ENCODE measurements at places on chromosomes 11 and 22.

GRCh38 chr22:20567371-20567847 lies 60.0 kb downstream of the MED15 start:
- DNase-seq: peak; percentile 90

GRCh38 chr22:42493393-42493792 lies 26.2 kb downstream of the RRP7A start:
- DNase-seq: no peak

GRCh38 chr11:92627615-92628256 lies 341.7 kb upstream of the MTNR1B start:
- peak; percentile 60 for DNase-seq

DNA sequence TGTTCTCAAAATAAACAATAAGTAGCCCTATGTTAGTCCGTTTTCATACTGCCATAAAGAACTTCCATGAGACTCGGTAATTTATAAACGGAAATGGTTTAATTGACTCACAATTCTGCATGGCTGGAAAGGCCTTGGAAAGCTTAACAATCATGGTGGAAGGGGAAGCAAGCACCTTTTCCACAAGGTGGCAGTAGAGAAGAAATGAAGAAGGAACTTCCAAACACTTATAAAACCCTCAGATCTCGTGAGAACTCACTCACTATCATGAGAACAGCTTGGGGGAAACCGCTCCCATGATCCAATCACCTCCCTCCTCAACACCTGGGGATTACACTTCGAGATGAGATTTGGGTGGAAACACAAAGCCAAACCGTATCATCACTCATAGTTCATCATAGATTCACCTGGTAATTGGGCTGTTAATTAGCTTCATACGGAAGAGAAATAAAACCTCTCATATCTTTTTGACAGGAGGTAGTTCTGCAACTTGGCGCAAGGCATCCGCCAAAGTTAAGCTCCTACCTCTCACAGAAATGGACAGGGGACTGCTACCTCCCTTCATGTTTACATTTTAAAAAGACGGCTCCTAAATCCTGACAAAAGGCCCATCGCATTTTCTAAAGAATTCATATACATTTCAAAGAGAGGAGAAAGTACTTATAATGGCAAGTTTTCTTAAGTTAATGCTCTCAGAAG lies 49.0 kb downstream of the MUC15 start:
- DNase-seq: peak; percentile 16

GRCh38 chr22:26552466-26552865 lies 37.5 kb downstream of the TPST2 start:
- peak; percentile 60 for DNase-seq

DNA sequence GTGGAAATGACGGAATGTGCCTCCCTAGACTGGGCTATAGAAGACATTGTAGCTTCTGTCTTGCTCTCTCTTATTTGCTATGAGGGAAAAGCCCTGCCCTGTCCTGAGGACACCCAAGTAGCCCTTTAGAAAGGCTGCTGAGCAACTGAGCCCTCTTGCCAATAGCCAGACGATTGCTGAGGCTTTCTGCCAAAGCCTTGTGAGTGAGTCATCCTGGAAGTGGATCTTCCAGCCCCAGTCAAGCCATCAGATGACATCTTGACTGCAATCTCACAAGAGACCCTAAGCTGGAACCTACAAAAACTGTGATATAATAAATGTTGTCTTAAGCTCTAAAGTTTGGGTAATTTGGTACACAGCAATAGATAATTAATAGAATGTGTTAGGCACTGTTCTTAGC lies 3.9 kb upstream of the TRAF6 start:
- peak; percentile 22 for DNase-seq

DNA sequence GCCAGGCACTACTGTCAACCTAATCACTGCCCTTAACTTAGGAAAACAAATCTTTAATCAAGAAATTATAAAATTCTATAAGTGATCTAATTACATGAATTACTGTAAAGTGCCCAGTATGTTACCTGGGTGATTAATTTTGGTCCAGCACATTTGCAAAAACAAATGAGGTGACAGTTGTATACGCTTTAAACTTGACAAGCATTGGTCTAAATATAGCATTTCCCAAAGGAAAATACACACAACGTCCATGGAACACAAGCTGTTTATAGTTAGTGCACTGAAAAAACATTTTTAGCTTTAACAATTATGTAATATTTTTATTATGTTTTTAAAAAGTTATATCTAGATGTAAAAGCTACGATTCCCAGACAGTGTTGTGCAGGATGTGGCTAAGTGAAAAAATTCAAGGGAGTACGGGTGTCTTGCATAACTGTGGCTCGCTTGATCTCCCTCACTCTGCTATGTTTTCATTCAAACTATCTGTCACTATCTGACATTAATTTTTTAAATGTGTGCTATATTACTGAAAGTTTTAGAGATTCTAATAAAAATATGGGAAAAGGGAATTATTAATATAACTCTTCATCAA lies 38.8 kb downstream of the PGR start:
- no peak for DNase-seq

- DNase-seq: no peak
Observed at GRCh38 chr11:65883058-65883761, 3.6 kb downstream of the CTSW start.

GRCh38 chr11:35918716-35919115 lies 25.1 kb upstream of the LDLRAD3 start:
- DNase-seq: no peak

DNA sequence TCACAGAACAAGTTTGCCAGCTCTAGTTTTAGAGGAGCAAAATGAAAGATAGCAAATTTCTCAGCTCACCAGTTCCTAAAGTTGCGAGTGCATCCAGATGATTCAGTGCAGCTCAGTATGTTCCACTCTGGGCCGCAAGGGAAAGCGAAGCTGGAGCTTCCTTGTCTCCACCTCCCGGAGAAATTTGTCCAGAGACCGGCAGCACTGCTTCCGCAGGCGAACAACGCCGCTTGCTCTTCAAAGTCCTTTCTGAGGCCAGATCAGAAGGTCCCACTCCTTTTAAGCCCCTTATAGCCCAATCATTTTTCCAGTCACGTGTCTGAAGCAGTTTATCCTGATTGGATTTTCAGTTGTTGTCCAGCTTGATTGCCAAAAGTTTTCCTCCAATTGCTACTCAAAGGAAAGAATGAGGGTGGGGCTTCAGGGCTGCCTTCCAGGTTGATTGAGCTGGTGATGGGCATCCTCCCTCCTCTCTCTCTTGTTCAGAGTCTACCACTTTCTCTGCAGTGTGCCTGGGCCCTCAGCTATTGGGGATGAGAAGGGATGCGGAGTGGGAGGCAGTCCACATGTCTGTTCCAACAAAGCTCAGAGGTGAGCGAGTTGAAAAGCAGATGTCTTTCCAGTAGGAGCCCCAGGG lies at the start of gene ZNF280A:
Gene ZNF280A (minus strand): TSS at position 251 of the 637 bp plus-strand sequence. CDS start 4,640 bp downstream, outside the sequence.
- no peak for DNase-seq

- no peak for DNase-seq
Observed at GRCh38 chr11:128824191-128825049, 42.7 kb downstream of the KCNJ1 start.

GRCh38 chr22:31020334-31020733 lies 51.3 kb downstream of the TUG1 start:
- no peak for DNase-seq

GRCh38 chr11:65381716-65382032 lies 772 bp downstream of the SLC25A45 start:
- peak; percentile 69 for DNase-seq

DNA sequence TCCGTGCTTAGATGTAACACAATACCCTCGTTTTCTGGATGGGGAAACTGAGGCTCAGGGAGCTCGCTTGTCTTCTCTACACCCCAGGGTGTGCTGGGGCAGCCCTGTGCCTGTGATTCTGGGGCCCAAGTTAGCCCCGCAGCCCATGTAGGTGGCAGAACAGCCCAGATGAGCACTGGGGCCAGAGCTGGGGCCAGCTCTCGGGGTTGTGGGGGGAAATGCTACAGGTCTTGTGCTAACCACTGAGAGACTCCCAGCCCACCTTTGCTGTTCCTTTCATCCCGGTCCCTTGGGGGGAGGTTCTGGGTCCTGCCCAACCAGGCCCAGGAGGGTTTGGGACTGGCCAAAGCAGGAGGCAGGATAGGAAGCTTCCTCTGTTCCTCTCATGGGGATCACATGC lies 13.5 kb downstream of the MYEOV start:
- DNase-seq: no peak

- peak; percentile 96 for DNase-seq
Observed at GRCh38 chr22:43812149-43812842, at the start of gene EFCAB6. TSS of gene EFCAB6 (minus strand) at chr22:43812305. CDS start at chr22:43782318, 29,987 bp downstream.

DNA sequence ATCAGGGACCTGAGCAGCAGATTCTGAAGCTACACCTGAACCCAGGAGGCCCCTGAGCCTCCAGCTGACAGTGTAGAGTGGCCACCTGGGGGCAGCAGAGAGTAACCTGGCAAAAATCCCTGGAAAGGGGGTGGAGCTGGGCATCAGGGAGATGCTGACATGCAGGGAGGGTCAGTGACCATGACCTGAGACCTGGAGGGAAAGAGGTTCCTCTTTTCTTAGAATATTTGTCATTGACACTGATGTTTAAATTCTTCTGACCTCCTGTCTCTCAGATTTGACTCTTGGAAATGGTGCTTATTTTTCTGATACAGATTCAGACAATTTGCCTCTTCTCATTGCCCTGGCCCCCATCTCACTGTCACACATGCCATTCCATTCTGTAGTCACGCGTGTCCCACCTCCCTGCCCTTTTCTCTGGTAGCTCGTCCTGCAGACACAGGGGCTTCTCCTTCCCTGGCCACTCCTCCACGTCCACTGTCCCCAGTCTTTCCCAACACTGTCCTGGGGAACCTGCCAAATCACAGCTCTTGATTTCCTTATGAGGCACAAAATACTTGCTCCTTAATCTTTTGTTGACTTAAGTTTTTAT lies 117.2 kb upstream of the IGLL5 start:
- DNase-seq: peak; percentile 35

DNA sequence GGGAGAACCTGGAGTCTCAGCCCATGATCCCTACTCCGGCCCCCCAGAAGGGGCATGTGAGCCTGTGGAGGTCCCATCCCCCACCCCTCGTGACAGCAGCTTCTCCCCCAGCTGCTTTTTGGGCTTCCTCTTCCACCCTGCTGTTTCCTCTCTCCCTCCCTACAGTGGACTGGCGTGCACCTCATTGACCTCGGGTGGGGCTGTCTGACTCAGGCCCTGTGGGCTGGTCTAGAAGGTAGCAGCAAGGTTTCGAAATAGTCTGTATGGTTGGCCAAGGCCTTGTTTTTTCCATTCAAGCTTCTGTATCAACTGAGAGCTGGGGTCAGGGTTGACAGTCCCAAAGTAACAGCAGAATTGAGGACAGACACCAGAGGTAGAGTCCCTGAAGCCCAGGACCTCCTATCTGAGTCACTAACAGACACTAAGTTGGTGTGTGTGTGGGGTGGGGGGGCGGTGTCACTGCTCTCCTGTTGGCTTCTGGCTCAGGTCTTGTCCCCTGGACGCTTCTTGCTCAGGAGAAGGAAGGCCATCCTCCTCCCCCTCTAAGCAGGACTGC lies 7.7 kb downstream of the SLC37A2 start:
- peak; percentile 83 for DNase-seq

GRCh38 chr11:111633756-111634362 lies 31.6 kb downstream of the SIK2 start:
- peak; percentile 78 for DNase-seq

DNA sequence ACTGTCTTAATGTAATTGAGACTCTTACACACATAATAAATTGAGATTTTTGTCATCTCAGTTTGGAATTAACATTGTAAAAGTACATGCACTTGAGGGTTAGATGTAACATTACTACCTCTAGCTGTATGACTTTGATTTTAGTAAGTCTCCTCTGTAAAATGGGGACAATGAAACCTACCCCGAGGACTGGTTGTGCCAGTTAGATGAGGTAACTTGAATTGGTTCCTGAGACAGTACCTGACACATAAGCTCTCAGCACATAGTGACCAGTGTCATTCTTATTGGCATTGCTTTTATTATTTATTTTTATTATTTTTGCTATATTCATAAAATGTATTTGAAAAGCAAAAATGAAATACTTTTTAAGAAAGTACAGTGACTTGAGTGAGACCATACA lies 114.8 kb downstream of the TEAD1 start:
- no peak for DNase-seq

DNA sequence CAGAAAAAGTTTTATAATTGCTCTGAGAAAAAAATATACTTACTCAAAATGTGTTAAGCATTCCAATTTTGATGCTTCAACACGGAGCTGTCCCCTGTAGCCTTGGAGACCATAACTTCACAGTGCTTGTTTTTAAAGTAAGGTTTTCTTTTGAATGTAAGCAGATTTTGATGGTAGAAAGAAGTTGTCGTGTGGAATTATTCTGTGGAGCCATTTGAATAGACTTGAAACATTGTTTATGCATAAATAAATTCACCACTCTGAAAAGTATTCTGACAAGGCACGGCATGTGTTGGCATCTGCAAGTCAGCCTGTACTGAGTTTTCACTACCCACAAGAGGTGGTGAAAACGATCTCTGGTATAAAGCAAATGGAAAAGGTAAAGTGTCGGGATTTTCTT lies 115.5 kb downstream of the UVRAG start:
- no peak for DNase-seq

DNA sequence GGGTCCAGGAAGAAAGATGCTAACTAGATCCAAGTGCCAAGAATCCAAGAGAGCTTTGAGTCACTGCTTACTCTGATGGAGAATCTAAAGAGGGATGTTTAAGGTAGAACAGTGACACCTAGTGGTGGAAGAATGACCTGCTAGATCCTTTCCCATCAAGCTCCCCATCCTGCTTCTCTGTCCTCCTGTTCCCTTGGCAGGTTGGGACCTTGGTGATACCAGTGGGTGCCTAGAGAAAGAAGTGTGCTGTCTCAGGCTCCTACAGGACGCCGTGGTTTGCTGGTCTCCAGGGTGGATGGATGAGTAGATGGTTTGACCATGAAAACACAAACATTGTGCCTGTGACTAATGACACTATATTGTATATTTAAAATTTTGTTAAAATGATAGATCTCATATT lies 383.7 kb downstream of the TMEM135 start:
- DNase-seq: peak; percentile 84

DNA sequence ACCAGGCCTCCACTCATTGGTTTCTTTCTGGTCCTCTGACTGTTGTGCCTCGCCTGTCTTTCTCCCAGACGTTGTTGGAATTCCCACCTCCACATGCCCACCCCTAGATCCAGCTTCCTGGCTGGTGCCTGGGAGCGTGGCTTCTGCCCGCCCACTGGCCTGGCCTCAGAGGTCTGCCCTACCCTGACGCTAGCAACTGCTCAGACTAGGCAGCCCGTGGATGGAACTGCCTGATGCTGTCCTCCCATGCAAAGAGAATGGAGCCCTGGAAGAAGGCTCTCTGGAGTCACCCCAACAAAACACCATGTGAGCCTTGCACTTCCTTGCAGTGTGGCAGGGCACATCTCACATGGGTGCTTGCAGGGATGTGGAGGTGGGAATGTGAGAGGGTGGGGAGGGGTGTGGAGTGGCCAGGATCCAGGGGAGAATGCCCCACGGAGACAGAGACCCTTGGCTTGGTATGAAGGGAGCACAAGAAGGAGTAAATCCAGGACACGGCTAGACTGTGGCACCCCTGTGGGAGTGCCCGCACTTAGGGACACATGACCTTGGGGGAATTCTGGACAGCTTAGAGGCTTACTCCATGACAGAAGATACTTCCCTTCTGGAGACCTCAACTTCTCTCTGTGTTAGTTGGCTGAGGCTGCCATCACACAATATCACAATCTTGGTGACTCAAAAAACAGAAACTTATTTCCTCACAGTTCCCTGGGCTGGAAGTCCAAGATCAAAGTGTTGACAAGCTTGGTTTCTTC lies 22.5 kb upstream of the ADA2 start:
- no peak for DNase-seq
